ENCODE measurements at places on chromosomes 4 and X.

GRCh38 chr4:41006141-41006540 lies 208.2 kb downstream of the APBB2 start:
- no peak for DNase-seq

- DNase-seq: no peak
Measured at GRCh38 chr4:81628489-81628888, 156.8 kb upstream of the RASGEF1B start.

GRCh38 chrX:52424656-52425055 lies 55.8 kb downstream of the XAGE2 start:
- no peak for DNase-seq

- DNase-seq: no peak
Measured at GRCh38 chrX:42930071-42930470, 152.1 kb upstream of the PPP1R2C start.

DNA sequence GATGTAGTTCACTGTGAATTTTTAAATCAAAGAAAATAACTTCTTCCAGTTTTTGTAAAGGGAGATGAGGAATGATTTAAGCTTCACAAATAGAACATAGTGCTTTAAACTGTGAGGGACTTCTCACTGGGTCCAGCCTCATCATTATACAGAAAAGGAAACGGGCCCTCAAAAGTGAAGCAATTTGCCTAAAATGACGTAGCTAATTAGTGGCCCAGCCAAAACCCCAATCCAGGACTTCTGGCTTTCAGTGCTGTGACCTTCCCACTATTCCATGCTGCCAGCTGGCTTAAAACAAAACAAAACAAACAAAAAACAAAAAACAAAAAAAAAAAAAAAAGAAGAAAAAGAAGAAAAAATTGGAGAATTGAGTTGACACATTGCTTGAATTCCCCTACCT lies 45.0 kb upstream of the STOX2 start:
- no peak for DNase-seq

GRCh38 chr4:145703850-145704497 lies 24.0 kb downstream of the C4orf51 start:
- DNase-seq: no peak

DNA sequence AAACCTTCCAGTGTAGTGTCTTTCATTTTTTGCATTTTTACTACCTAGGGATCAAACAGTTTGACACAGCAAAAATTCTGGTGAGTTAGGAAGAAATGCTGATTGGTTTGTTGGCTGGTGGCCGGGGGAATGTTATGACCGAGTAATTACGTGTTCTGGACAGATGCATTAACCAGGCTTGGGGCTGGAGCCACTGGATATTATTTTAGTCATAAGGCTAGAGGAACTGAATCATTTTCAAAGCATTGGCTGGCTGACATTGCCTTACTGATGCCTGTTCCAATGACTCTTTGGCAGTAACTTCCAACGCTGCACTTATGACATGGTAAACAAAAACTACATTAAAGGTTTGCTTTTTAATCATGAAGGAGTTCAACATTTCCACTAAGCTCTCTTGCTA lies 84.6 kb downstream of the FBXO8 start:
- no peak for DNase-seq

DNA sequence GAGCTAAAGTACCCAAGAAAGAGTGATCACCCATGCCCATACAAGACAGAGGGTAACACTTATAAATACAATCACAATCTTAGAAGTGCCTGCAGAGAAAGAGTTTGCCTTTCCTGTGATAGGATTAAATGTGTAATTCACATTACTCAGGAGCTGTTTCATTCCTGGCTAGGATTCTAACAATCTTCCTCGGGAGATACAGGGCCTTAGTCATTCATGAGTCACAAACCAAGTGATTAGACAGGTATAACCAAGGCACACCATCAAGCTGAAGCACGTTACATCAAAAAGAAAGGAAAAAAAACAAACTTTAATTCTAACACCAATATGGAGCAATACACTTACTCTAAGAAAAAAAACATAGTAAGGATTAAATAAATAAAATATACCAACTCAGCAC lies 14.9 kb downstream of the ABCG2 start:
- no peak for DNase-seq

GRCh38 chrX:70171624-70172023 lies 5.7 kb upstream of the DGAT2L6 start:
- DNase-seq: no peak

DNA sequence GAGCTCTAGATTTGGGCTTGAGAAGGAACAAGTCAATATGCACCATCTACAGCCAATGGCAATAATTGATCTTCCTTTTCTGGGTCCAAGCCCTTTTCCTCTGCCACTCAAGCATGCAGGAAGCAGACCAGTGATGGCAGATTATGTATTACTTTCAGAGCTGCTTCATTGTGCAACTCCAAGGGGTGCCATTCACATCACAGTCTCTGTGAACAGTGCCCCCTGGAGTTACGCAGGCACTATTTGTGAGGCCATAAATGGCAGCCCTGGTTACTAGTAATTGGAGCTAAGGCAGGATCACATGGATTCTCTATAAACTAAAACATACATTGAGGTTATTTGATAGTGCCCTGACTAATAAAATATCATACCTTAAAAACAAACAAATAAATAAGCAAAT lies 313.4 kb upstream of the SLC7A11 start:
- DNase-seq: no peak

DNA sequence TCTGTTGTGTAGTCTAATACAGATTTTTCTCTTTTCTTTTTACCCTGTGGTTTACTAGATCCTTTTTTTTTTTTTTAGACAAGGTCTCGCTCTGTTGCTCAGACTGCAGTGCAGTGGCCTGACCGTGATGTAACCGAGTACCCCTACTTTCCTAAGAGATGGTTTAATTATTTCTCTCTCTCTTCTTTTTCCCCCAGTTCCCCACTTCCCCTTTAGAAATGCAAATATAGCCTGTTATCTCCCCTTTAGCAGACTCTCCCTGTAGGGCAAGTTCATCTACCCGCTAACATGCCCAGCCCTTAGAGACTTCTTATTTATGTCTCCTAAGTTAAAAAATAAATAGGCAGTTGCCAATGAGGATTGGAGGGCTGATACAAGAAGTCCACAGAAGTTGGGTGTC lies 4.5 kb downstream of the SNX25 start:
- no peak for DNase-seq

- DNase-seq: no peak
Measured at GRCh38 chr4:87926554-87927098, 48.9 kb upstream of the SPP1 start.

DNA sequence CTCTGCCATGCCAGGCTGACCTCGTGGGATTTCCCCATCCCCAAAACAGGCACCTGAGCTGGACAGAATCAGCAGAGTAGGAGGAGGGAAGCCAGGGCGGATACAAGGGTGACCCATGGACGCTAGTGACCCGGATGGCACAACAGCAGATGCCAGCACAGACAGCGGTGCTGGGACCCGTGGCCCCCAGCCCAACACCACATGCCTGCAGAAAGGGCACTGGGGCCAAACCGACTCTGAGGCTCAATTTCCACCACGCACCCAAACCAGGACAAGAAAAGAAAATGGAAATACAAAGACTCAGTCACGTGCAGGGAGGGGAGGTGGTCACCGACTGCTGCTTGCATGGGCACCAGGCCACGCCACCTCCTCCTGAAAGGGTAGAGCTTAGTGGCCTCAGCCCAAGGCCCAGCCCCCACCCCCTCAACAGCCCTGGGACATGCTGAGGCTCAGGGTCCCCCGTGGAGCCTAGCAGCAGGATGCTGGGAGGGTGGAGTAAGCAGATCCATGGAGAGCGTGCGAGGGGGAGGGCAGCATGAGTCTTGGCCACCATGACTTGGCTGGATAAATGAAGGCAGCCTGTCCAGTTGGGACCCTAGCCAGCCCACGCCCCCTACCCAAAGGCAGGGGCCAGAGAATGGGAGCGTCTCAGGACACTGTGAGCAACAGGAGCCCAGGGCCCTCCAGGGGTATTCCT lies 47.7 kb downstream of the C4orf50 start:
- DNase-seq: no peak

DNA sequence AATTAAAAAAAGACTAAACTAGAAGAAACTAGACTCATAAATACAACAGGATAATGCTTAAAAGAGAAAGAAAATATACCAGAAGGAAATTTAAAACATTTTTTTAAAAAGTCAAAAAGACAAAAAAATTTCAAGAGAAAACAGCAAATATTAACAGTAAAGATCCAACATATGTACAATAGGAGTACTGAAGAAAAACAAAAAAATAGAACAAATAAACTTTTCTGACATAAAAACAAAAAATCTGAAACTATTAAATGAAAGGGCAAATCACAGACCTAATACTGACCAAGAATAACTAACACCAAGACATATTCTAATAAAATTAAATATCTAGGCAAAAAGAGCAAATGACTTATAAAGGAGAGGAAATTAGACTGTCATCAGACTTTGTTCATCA lies 11.5 kb downstream of the DNAJB14 start:
- no peak for DNase-seq

GRCh38 chr4:98605216-98605615 lies 53.2 kb downstream of the TSPAN5 start:
- no peak for DNase-seq

- DNase-seq: no peak
Measured at GRCh38 chr4:150648123-150648522, 66.2 kb downstream of the MAB21L2 start.

- no peak for DNase-seq
Measured at GRCh38 chr4:173187732-173188131, 19.1 kb downstream of the GALNT7 start.

GRCh38 chr4:94477227-94477626 lies 25.5 kb downstream of the PDLIM5 start:
- DNase-seq: no peak

DNA sequence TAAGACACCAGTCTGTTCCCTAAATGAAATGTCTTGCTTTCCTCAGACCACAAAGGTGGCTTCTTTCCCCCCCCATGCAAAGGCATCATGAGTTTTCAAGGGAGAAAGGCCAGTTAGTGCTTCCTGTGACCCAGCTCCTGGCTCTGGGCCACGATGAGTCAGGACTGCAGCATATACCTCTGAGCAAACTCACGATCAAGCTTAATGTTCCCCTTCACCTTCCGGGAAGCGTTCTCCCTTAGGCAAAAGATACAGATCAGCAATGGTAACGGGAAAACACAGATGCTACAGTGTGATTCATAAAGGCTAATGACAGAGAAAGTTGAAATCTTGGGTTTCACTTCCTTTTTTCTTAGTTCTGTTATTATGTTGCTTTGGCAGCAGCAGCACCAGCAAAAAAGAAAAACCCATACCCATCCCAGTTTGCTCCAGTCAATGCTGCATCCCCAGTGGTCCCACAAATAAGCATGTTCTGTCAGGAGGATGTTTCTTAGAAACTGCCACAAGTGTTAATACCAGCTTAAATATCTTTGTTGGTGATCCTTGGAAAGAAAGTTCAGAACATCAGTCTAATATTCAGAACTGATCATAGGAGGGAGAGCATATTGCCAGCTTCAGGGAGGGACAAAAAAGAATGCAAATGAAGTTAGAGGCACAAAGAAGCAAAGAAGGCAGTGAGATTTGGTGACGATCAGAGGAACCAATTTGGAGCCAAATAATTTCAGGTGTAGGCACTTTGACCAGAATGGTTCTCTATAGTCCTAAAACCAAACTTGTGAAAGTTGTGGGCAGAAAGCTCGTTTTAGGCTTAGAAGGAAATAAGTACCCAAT lies 41.2 kb downstream of the LONRF3 start:
- peak; percentile 85 for DNase-seq

DNA sequence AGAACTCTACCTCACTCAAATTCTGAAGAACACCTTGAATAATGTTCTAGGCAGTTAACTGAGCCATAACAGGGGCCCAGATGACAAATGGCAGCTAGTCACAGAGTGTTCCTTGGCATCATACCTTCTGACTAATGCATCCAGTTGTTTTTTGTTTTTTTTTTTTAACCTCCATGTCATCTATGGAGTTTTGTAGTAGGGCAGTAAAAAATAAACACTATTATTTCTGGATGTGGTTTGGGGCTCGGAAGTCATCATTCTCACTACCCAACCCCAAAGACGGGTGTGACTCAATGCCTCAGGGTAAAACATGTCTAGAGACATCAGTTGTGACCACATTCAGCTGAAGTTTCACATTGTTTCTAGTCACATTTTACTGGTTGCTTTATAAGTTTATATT lies 31.2 kb upstream of the MCF2 start:
- peak; percentile 8 for DNase-seq

- no peak for DNase-seq
Measured at GRCh38 chrX:39267176-39267575, 465.9 kb downstream of the MID1IP1 start.

DNA sequence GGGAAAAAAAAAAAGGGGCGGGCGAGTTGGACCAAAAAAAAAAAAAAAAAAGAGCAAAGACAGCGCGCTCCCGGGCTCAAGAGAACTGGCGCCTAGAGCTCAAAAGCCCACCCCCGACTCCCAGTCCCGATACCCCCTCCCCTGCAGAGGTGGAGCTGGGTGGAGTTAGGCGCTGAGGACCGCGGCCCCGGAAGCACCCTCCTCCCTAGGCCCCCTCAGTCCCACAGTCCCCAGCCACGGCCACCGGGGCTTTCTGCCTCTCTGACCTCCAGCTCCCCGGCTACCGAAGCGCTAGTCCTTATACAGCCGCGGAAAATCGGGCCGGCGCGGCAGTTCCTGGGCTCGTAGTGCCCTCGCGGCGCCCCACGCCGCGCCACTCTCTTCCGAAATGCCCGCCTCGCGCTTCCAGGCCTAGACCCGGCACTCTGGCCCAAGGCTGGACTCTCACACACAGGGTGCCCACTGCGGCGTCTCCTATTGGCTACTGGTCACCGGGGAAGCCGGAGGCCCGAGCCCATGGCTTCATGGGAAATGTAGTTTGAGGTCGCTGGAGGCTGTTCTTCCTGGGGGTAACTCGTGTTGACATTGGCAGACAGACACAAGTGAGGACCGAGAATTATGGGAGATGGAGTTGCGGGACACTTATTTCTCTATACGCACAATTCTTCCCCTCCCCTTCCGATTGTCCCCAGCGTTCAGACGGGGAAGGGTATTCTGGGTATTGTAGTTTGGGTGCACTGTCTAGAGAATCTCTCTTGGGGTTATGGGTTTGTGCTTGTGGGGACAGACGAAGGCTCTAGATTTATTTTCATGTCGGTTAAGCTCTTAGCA lies at the start of gene ENOX2:
Gene ENOX2 (minus strand): TSS at position 427 of the 831 bp plus-strand sequence. CDS start 199,993 bp downstream, outside the sequence.
- peak; percentile 84 for DNase-seq

DNA sequence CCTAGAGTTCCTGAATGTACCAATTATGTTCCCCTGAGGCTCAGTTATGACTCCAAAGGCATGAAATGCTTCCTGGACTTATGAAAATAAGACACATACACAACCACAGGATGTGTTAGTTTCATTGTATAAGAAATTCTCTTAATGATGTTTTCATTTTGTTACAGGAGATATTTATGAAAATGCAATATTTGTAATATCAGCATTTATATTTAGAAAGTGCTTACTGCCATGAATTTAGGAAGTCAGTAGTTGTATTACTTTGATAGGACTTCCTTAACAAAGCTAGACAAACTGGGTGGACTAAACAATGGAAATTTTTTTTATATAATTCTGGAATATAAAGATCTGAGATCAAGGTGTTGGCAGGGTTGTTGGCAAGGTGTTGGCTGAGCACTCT lies 572.1 kb upstream of the IGFBP7 start:
- no peak for DNase-seq
